Myometrial cell (primary cell): ENCODE measurements at places on chromosomes 11 and 22. TPM values are rescaled to one million over a fixed set of nuclear protein-coding genes. Genes with fewer than 3 reads are reported as not detected.

SCUBE1 gene
- not detected in 2 replicates for total RNA-seq

NNMT gene
- 574 and 699 TPM in 2 replicates for total RNA-seq

MUC5B gene
- not detected in 2 replicates for total RNA-seq

POLR3H gene
- total RNA-seq, result 10.5 and 27.7 TPM in 2 replicates

SPA17 gene
- total RNA-seq, result 32.0 and 46.1 TPM in 2 replicates

RASGRP2 gene
- 0.58 and 5.0 TPM in 2 replicates for total RNA-seq

CEND1 gene
- total RNA-seq, result 0.89 and 3.5 TPM in 2 replicates

MAPK8IP2 gene
- under 0.01 TPM in 2 replicates for total RNA-seq

HIRA gene
- total RNA-seq, result 17.3 and 20.9 TPM in 2 replicates

OSBP2 gene
- total RNA-seq, result under 0.01 TPM in 1 of 2 replicates, not detected in the other

RBFOX2 gene
- 118 and 124 TPM in 2 replicates for total RNA-seq

RNF214 gene
- 5.8 and 8.6 TPM in 2 replicates for total RNA-seq

GRAP2 gene
- not detected in 2 replicates for total RNA-seq

CXCR5 gene
- total RNA-seq, result not detected in 2 replicates

MUC6 gene
- total RNA-seq, result not detected in 2 replicates

MRGPRF gene
- 34.2 and 39.2 TPM in 2 replicates for total RNA-seq

ZNF214 gene
- 2.1 and 2.3 TPM in 2 replicates for total RNA-seq

CFAP68 gene
- 7.2 and 14.2 TPM in 2 replicates for total RNA-seq

MS4A14 gene
- total RNA-seq, result not detected in 2 replicates

MMP1 gene
- total RNA-seq, result 0.18 TPM in 1 of 2 replicates, not detected in the other

SPON1 gene
- total RNA-seq, result not detected in 2 replicates

FKBP2 gene
- total RNA-seq, result 89.9 and 101 TPM in 2 replicates

ROM1 gene
- 2.8 and 14.1 TPM in 2 replicates for total RNA-seq

MAPK11 gene
- 14.4 and 26.8 TPM in 2 replicates for total RNA-seq

C1QTNF6 gene
- 6.9 and 8.9 TPM in 2 replicates for total RNA-seq

MYOD1 gene
- not detected in 2 replicates for total RNA-seq

LIPT2 gene
- total RNA-seq, result 0.53 and 2.3 TPM in 2 replicates

IRAG1 gene
- 0.86 and 0.89 TPM in 2 replicates for total RNA-seq

LIN7C gene
- total RNA-seq, result 24.2 and 35.4 TPM in 2 replicates

MYBPC3 gene
- not detected in 2 replicates for total RNA-seq

KCNJ1 gene
- total RNA-seq, result not detected in 2 replicates

PARVG gene
- not detected in 2 replicates for total RNA-seq

NUP160 gene
- total RNA-seq, result 10.1 and 17.4 TPM in 2 replicates
